Stimulated activated naive CD4-positive, alpha-beta T cell treated with Interleukin-2 at 50 U/mL for 16 hours (primary cell): ENCODE measurements at places on chromosomes 2 and 18.

- DNase-seq, result no peak
These were observed 47.3 kb upstream of the SERPINE2 start for GRCh38 chr2:224086226-224086914.

- no peak for DNase-seq
These were observed 14.6 kb downstream of the PTPN18 start for GRCh38 chr2:130370490-130370889.

- no peak for DNase-seq
These were observed 40.8 kb upstream of the CYP1B1 start for GRCh38 chr2:38116762-38117161.

DNA sequence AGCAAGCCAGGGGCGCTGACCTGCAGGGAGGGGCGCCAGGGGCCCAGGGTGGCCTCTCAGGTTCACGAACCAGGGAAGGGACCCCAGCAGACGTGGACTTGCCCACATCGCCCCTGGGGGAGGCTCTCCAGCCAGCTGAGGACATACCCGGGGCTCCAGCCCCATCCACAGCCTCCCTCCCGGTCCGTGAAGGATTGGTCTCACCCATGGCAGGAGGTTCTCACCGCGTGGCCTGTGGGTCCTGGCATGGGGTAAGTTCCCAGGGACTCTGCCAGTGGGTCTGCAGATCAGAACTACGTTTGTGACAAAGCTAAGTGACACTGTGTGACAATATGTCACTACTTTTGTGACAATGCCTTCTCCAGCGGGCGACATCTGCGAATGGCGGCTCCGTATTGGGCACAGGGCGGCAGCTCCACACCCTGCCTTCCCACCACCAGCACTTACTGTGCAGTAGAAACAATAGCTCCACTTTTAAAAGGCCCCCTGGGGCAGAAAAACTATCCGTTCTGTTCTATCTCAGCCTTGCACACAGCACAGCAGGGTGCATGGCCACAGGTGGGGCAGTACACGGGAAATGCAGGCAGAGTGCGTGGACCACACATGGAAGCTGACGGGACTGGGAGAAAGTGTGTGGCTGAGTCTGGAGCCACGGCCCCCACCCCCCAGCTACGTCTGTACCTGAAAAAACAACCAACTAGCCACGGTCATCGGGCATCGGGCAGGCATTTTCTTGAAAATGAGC is 65.2 kb upstream of the CTDP1 start:
- no peak for DNase-seq

DNA sequence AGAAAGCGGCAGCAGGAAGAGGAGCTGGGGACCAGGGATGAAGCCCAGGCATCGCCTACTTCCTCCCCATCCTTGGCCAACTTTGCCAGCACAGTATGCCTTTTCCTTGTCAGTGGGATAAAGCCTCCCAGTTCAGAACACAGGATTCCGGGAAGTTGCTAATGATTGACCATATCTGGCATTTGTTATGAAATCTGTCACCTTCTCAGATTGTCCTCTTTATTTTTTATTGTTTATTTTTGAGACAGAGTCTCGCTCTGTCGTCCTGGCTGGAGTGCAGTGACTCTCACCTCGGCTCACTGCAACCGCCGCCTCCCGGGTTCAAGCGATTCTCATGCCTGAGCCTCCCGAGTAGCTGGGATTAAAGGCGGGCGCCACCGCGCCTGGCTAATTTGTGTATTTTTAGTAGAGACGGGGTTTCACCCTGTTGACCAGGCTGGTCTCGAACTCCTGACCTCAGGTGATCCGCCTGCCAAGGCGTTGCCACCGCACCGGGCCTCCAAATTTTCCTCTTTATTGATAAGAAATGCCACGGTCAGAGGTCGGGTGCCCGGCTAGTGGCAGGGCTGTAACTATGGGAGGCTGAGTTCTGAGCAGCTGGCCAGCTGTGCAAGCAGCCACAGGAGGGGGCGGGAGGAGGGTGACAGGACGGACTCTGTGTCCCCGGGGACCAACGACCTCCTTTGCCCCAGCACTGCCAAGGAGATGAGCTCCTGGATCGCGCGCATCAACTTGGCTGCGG is 24.4 kb downstream of the PSD4 start:
- no peak for DNase-seq

DNA sequence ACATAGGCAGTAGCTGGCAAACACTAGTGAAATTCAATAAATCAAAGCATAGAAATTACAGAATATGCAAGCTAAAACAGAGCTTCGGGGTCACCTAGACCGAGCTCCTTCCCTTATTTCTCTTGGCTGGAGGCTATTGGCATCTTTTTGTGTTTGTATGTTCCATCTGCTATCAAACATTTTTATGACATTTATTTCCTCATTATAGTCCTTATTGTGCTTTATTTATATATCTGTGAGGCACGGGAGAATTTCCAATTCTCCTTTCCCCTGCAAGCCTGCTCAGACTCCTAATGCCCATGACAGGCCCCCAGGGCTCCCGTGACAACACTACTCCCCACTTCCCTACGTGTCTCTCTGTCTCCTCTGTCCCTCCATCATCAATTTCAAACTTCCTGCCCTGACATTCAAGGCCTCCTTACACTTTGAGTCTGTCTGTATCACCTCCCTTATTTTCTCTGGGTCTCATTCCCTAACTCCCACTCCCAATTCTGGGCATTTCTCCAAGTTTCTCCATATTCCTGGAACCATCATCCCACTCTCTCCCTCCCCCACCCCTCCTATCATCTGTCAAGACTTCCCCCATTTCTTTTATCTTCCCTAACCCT is 316.9 kb downstream of the OSR1 start:
- no peak for DNase-seq

DNA sequence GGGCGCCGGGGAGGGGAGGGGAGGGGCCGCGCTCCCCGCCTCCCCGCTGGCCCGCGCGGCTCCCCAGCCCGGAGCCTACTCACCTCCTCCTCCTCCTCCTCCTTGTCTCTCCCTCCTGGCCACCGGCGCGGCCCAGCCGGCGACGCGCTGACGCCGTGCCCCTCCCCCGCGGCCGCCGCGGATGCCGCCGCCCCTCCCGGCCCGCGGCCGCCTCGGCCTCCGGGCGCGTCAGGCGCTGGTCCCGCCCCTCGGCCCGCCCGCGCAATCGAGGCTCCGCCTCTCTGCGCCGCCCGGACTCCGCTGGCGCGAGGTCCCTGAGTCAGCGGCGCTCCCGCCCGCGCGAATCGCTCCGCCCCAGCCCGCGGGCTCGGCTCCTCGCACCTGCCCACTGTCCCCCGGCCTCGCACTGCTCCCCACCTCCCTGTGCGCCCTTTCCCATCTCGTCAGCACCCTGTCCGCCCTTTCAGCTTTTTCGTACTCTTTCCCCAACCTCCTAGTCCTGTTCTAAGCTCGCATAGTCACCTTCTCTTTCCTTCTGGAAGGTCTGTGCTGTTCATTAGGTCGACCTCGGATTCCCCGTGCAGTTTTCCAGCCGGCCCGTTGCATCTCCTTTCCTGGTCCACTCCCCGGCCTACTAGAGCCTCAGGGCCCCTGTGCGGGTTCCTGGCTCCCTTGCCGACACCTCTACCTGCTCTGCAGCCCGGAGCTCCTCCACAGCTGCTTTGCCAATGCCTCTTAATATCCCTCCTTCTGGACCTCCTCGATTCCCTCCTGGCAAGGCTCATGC is 187.4 kb downstream of the ZEB2 start:
- peak; percentile 85 for DNase-seq

- DNase-seq, result no peak
These were observed 911.6 kb downstream of the EPHA4 start for GRCh38 chr2:220660277-220661145.

GRCh38 chr18:37452015-37452414 is 113.6 kb downstream of the CELF4 start:
- no peak for DNase-seq
